ENCODE measurements at places on chromosomes 6 and 20.
A peak's percentile ranks its signal among the peaks of the same experiment; 100 is the strongest.

DNA sequence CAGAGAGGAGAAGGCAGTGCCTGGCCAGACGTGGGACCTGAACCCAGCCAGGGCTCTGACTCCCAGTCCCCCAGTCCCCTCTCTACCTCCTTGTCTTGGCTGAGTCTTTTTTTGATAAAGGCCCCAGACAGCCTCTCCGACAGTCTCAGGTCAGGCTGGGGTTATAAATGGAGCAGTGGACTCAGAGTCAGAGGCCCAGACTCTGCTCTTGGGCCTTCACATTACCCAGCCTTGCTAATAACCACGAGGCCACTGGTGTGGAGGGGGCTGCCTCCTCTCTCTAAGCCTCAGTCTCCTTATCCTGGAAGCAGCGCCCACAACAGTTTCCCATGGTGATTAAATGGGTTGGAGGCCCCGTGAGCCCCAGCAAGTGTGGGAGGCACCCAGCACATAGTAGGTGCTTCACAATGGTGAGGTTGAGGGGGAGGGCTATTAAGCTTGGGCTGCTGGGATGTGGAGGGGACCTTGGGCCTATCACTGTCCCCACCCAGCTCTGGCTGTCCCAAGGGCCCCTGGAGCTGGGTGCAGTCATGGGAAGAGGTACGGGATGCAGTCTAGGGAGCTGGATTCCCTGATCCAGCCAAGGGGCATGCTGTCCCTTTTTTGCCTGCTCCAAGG lies 35.7 kb downstream of the TGM2 start:
- no peak for DNase-seq

GRCh38 chr6:35629876-35630378 lies 58.8 kb downstream of the FKBP5 start:
- no peak for DNase-seq

DNA sequence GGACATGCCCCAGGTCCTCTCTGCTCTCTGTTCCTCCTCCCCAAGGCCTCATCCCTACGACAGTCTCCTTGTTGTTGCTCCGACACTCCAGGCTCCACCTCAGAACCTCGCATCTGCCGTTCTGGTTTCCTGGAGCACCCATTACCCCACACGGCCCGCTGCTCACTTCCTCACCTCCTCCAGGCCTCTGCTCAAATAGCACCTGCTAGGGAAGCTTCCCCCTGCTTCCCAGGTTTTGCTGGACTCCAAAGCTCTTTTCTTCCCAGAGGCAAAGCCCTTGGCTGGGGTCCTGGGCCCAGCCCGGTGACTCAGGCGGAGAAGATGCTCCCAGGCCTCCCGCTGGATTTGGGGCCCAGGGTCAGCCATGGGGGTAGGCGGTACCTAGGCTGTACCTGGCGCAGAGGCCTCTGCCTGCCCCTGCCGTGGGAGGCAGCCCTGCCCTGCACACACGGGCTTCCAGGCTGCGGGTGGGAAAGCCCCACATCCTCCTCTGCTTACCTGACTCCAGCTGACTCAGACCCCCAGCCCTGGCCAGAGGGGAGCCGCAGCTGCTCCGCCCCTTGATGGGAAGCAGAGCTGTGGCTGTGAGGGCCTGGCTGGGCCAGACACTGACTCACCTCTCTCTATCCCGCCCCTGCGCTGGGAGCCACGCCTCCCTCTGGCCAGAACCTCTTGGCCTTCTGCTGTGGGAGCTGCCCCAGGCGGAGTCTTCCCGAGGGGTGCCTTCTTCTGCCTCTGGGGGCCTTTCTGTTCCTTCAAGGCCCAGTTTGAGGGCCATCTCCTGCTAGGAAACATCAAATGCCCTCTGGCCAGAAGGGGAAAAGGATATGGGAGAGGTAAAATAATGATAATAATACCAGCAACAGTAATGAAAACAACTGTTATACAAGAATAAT lies 130.5 kb downstream of the CEBPB start:
- peak; percentile 95 for DNase-seq

DNA sequence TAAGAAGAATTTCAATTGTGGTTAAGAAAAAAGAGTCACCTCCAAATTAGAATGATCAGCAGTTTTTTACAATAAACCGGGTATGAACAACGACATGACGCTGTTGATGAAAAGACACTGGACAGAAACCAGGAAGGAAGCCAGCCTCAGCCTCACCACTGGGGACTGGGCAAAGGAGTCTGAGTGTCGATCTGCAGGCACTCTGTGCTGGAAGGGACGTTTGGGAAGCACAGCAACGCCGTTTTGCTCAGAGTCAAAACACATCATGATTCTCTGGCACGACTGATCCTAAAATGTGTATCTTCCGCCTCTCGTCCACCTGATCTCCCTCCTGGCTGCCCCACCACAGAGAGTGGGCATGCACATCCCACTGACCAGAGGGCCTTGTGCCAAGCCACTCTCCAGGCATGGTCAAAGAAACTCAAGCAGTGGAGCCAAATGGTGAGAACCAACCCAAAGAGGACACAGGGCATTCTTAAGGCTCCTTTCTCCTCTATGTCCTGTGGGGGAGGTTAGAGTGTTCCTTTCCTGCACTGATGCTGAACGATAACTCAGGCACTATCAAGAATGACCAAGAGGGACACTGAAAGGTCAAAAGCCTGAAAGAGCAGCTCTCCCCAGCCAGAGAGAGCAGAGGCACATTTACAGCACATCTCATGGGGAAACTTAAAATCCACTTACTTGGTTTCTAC lies 68.8 kb downstream of the AGPAT4 start:
- no peak for DNase-seq

- DNase-seq: peak; percentile 82
These were observed 37.5 kb upstream of the MRPS18A start for GRCh38 chr6:43724914-43725642.

DNA sequence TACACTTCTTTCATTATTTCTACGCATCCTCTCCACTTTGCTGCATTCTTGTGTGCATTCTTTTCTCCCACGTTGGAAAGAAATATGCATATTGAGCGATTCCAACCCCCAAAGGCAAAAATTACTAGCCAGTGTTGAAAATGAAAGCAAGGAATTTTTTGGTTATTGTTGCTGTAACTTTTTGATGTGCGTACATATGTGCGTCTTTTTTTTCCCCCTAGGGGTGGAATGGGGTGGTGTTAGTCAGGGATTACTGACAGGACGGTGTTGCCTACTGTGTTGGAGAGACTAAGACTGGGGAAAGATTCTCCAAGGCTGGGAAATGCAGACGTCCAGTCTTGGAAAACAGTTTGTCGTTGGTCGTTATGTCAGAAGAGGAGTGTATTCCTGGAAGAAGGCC lies 44.2 kb upstream of the ESR1 start:
- no peak for DNase-seq

DNA sequence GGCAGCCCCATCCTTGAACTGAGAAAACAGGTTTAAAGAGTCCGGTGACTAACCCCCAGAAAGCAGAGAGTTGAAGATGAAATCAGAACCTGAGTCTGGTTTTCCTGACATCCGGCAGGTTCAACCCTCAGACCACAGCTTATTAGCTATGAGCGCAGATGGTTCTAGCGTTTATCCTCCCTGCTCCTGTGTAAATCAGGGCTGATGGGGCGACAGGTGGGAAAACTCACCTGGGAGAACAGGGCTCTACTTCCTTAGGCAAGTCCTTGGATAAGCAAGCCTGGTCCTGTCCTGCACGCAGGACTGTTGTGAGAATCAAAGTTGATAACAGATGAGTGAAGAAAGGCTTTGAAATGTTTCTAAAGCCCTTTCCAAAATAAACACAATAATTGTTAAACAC lies 31.4 kb downstream of the GHRH start:
- DNase-seq: no peak

- no peak for DNase-seq
These were observed 95.8 kb upstream of the PLCB4 start for GRCh38 chr20:8972963-8973705.

GRCh38 chr20:56222945-56223344 lies 25.6 kb upstream of the MC3R start:
- DNase-seq: no peak

DNA sequence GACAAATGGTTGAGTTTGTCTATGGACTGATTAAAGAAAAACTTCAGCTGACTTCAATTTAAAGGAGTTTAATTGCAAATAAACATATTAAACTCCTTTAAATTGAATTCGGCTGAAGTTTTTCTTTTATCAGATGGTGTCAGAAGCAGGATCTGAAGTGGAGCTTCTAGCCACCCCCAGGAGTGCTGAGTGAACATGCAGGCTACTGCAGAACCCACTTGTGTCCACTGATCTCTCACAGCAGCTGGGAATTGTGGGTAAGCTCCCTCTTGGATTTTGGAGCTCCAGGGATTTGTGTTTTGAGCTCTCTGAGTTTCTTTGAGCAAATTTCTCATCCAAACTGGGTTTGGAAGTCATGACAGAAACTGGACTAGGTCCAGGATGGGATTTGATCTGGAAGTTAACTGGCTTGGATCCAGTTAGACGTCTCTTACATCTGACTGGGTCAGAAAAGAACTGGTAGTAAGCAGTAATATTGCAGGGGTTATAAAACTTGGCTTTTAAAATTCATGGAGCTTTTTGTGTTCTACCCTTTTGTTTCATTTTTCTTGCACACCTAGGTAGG lies 95.8 kb upstream of the UST start:
- no peak for DNase-seq

DNA sequence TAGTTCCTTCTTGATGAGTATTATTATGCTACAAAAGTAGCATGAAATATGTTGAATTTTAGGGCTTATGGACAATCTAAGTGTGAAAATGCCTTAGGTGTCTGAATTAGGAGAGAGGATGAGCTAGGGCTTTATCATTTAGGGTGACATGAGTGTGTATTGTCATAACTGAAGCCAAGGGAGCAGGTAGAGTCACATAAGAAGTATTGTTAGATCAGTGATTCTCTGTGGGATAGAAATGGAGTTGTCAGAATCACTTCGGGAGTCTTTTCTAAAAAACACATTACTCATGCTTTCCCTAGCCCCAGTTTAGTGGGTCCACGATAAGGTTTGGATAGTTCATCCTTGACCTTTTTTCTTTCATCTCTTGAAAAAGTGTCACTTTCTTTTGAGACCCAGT lies 16.4 kb downstream of the ZFAND3 start:
- no peak for DNase-seq

GRCh38 chr6:27863962-27864905 lies 48.0 kb downstream of the OR2B2 start:
- DNase-seq: no peak

DNA sequence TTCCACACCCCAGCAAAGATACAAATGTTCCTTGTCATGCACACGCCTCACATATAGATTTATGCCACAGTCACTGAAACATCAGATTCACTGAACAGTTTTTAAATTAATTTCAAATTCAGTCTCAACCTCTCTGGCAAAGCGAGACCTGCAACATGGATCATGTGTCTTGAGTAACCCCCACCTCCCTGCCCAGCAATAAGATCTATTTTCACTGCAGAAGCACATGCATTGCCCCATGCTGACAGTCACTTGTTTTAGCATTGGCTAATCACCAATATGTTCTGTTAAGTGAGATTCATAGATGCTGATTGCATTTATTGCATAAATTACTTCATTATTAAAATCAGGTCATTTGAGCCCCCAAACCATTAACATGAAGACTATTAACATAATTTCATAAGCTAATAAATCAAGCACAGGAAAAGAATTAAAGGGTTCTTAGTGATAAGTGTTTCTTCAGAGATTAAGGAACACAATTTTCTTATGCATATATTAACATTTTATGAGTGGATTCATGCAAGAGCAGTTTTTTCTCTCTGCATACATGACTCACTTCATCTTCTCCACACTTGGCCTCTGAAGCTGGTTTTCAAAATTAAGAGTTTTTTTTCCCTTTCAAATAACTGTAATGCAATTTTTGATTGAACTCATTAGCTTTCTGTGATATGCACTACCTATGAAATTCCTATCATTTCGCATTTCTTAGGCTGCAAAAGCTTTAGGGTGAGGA lies 173.2 kb upstream of the SOX4 start:
- no peak for DNase-seq

- DNase-seq: no peak
These were observed 4.0 kb upstream of the UBD start for GRCh38 chr6:29563435-29563965.

DNA sequence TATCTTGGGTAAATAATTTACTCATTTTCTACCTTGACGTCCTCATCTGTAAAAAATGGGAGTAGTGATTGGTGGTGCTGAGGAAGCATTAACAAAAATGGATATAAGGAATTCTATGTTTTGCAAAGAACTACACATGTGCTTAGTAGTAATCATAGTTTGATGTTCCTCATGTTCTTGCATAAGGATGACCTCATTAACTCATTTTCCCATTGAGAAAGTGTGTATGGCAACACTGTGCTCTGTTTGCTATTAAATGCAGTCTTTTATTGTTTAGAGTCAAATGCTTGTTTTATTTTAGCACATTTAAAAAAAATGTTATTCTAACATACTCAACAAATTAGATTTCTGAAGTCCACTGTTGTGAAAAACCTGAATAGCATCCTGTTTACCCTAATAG lies 211.2 kb upstream of the RSPO3 start:
- no peak for DNase-seq
